ENCODE measurements at places on chromosomes 12 and 14. TPM values are rescaled to one million over a fixed set of nuclear protein-coding genes. Genes with fewer than 3 reads are reported as not detected.

DNA sequence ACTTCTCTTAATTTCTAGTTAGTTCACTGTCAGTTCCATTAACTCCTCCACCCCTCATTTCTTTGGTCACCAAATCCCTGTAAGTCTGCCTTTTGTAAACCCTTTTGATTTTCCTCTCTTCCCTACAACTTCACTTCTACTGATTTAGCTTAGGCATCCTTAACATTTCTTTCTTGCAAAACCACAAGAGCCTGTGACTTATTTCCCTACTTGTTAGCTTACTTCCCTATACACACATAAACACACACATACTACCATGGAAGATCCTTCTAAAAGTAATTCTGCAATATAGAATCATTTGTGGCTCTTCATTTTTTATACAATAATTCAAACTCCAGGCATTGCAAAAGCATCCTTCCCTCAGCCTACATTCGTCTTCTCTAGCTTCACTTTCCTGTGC lies 494.3 kb upstream of the USP15 start:
- DNase-seq, result no peak
- no peaks in the 10 kb centered on the region for H3K36me3 ChIP-seq
- no peaks in the 10 kb centered on the region for H3K4me1 ChIP-seq

DNA sequence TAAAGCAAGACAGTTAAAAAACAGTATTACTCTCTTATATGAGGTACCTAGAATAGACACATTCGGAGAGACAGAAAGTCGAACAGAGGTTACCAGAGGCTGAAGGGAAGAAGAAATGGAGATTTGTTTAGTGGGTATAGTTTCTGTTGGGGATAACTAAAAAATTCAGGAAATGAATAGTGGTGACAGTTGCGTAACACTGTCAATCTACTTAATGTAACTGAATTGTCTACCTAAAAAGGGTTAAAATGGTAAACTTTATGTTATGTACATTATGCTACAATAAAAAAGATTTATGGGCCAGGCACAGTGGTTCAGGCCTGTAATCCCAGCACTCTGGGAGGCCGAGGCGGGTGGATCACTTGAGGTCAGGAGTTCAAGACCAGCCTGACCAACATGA lies 30.6 kb upstream of the SLC6A13 start:
- H3K4me1 ChIP-seq, result no peaks in the 10 kb centered on the region
- no peak for DNase-seq
- H3K27ac ChIP-seq, result no peak overlapping the region
- no peaks in the 10 kb centered on the region for H3K27me3 ChIP-seq
- no peak overlapping the region for H3K4me3 ChIP-seq

DNA sequence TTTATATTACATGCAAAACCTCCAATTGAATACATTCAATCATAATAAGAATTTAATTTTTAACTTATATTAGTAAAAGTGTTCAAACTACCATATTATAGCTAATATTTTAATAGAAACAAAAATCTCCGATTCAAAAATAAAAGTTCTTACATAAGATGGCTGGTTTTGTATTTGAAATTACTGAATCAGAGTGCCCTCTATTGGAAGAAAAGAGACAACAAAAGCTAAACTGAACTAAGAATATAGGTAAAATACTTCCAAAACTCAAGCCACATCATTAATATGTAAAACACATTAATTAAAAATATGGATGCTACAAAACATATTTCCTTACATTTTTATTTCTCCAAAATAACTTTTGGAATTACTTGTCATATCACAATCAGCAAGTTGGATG lies 120.3 kb downstream of the GARIN6 start:
- H3K36me3 ChIP-seq, result no peaks in the 10 kb centered on the region
- H3K4me1 ChIP-seq, result no peaks in the 10 kb centered on the region
- peak; percentile 8 for DNase-seq

DNA sequence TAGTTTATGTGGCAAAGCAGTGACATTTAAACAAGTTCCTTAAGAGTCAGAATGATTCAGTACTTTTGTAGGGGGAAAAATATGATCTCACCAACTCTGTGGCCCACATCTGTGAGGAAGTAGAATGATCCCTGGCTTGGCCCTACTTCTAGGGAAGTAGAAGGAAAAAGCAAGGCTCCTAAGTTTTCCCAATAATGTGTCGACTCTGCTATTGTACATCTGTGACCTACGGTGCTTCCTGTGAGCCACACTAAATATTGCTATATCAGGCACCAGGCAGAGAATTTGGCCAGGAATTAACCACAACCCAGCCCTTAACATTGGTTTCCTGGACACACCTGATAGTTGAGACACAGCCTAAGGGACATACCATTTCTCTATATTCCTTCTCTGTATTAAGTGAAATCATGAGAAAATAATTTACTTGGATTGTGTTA lies 9.3 kb upstream of the NID2 start:
- DNase-seq, result no peak
- H3K27me3 ChIP-seq, result no peaks in the 10 kb centered on the region
- peaks cover 14% of the 10 kb centered on the region for H3K4me1 ChIP-seq
- H3K27ac ChIP-seq, result no peak overlapping the region

GRCh38 chr14:99454246-99454645 lies 26.4 kb downstream of the SETD3 start:
- H3K27me3 ChIP-seq, result no peaks in the 10 kb centered on the region
- H3K4me3 ChIP-seq, result no peak overlapping the region
- no peak for DNase-seq
- H3K4me1 ChIP-seq, result no peaks in the 10 kb centered on the region
- no peaks in the 10 kb centered on the region for H3K36me3 ChIP-seq

DNA sequence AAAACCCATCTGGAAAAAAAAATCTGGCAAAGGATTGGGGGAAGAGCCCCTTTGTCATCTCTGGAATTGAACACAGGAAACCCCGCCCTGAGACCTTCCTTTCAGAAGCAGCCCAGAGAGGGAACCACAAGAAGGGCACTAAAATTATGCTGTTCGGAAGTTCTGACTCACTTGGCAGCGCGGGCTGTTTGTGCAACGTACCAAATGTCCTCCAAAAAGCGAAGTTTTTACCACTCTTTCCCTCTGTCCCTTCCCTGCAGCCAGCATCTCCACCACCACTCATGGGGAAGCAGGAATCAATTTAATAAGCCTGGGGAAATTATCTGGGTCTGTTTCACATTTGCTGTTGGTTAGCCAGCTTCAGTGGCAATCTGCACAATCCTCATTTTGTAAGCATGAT lies 3.2 kb upstream of the SYNE3 start:
- no peak overlapping the region for H3K27ac ChIP-seq
- H3K4me3 ChIP-seq, result no peak overlapping the region
- H3K27me3 ChIP-seq, result no peaks in the 10 kb centered on the region
- no peaks in the 10 kb centered on the region for H3K36me3 ChIP-seq
- no peak for DNase-seq

DNA sequence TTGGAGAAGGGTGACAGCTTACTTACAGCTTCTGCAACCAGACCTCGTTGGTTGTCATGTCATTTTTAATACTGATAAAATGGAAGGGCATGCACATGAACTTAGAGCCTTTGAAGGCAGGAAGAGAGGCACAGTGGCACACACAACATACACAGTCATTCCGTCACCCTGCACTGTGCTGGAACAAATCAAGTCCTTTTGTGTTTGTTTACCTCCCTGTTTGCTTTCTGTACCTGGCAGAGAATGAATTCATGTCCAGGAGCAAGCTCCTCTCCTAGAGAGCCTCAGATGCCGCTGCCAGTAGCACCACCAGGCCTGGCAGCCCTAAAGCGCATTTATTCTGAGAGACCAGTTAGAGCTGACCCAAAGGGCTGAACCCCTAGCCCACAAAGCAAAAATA lies 460.3 kb downstream of the EGLN3 start:
- DNase-seq, result no peak
- no peaks in the 10 kb centered on the region for H3K27me3 ChIP-seq
- H3K4me3 ChIP-seq, result no peak overlapping the region
- H3K36me3 ChIP-seq, result no peaks in the 10 kb centered on the region
- H3K27ac ChIP-seq, result no peak overlapping the region

- no peaks in the 10 kb centered on the region for H3K36me3 ChIP-seq
- H3K27ac ChIP-seq, result peak overlapping the region; percentile 79
- H3K4me3 ChIP-seq, result no peak overlapping the region
- peaks cover 5% of the 10 kb centered on the region for H3K27me3 ChIP-seq
Observed at GRCh38 chr12:106739815-106740530, 34.5 kb upstream of the RIC8B start.

GRCh38 chr14:94161981-94162380 lies 12.1 kb upstream of the PPP4R4 start:
- H3K4me1 ChIP-seq, result peaks cover 6% of the 10 kb centered on the region
- DNase-seq, result no peak
- H3K4me3 ChIP-seq, result no peak overlapping the region
- H3K36me3 ChIP-seq, result no peaks in the 10 kb centered on the region

- H3K27me3 ChIP-seq, result no peaks in the 10 kb centered on the region
- no peaks in the 10 kb centered on the region for H3K36me3 ChIP-seq
- no peaks in the 10 kb centered on the region for H3K4me1 ChIP-seq
Observed at GRCh38 chr12:60185060-60185459, 589.2 kb downstream of the SLC16A7 start.

GRCh38 chr14:69392481-69392880 lies 5.6 kb downstream of the ERH start:
- no peak for DNase-seq
- no peak overlapping the region for H3K4me3 ChIP-seq
- H3K4me1 ChIP-seq, result peaks cover 10% of the 10 kb centered on the region
- H3K27me3 ChIP-seq, result no peaks in the 10 kb centered on the region

DNA sequence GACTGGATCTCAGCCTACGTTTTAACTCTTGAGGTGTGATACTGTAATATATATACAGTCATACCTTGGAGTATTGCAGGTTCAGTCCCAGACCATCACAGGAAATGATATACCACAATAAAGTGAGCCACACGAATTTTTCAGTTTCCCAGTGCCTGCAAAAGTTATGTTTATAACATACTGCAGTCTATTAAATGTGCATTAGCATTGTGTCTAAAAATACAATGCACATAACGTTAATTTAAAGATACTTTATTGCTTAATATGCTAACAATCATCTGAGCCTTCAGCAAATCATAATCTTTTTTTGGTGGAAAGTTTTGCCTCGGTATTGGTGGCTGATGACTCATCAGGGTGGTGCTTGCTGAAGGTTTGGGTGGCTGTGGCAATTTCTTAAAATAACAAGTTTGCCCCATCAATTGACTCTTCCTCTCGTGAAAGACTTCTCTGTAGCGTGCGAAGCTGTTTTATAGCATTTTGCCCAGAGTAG lies 18.9 kb downstream of the PYROXD1 start:
- DNase-seq, result no peak
- H3K27me3 ChIP-seq, result no peaks in the 10 kb centered on the region
- H3K27ac ChIP-seq, result no peak overlapping the region
- H3K36me3 ChIP-seq, result no peaks in the 10 kb centered on the region

- H3K4me1 ChIP-seq, result no peaks in the 10 kb centered on the region
- no peak overlapping the region for H3K4me3 ChIP-seq
- no peak for DNase-seq
- H3K27me3 ChIP-seq, result peaks cover 3% of the 10 kb centered on the region
- no peak overlapping the region for H3K27ac ChIP-seq
Observed at GRCh38 chr12:112892856-112893255, 13.9 kb upstream of the OAS1 start.

GRCh38 chr12:19261773-19262172 lies 132.2 kb downstream of the PLEKHA5 start:
- no peak for DNase-seq
- H3K4me3 ChIP-seq, result no peak overlapping the region
- H3K4me1 ChIP-seq, result no peaks in the 10 kb centered on the region
- H3K27me3 ChIP-seq, result no peaks in the 10 kb centered on the region
- no peaks in the 10 kb centered on the region for H3K36me3 ChIP-seq

- peak overlapping the region; percentile 18 for H3K27ac ChIP-seq
- H3K27me3 ChIP-seq, result no peaks in the 10 kb centered on the region
- peaks cover 38% of the 10 kb centered on the region for H3K4me1 ChIP-seq
- H3K36me3 ChIP-seq, result no peaks in the 10 kb centered on the region
Observed at GRCh38 chr14:22974530-22975313, 7.6 kb downstream of the AJUBA start.

MMP17 gene
- 0.40 TPM for total RNA-seq

SMOC1 gene
- total RNA-seq, result 6.3 TPM

CDKN1B gene
- total RNA-seq, result 46.0 TPM
